ENCODE measurements at places on chromosomes 7 and 10.

DNA sequence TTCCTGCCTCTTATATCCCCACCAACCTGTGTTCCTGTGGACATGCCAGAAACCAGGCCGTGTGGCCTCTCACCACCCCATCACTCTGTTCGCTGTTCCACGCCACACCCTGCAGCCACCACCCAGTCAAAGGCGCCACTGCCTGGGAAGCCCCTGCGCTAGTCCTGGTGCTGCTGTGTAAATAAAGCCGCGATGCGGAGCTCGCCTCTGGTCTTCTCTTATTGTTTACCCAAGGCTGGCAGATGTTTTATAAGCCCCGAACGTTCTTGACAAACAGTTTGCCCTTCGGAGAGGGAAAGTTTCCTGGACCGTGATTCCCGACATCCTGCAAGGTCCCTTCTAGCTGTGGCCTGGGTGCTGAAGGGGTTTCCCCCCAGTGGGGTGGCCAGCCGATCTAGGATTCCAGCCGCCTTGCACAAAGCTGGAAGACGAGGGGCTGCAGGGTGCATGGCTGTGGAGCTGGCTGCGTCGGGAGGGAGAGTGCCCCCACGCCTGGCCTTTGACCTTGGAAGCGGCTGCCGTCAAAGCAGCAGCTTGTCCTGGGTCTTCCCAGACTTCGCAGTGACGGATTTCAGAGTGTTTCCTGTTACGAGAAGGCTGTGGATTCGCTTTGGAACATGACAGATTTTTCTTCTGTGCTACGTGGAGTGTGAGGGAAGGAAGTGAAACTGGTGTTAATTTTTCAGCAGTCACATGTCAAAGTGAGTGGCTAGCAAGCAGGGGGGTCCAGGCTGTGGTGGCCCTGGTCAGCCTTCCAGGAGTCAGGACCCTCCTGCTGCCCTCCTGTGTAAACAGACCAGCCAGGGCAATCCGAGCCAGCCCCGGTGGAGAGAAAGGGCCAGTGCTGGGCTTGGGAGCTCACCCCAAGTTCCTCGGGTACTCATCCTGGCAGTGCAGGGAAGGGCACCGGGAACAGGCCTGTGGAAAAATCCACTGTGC, 61.6 kb downstream of the LHPP start:
- DNase-seq, result no peak

GRCh38 chr7:152196391-152196790, 170.9 kb downstream of the GALNT11 start:
- no peak for DNase-seq

DNA sequence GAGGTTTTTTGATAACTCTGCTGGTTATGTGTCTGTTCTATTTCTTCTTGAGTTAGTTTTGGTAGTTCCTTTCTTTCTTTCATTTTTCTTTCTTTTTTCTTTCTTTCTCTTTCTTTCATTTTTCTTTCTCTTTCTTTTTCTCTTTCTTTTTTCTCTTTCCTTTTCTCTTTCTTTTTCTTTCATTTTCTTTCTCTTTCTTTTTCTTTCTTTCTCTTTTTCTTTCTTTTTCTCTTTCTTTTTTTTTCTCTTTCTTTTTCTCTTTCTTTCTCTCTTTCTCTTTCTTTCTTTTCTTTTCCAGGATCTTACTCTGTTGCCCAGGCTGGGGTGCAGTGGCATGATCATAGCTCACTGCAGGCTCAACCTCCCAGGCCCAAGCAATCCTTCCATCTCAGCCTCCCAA, 20.4 kb upstream of the RHBDD2 start:
- DNase-seq, result no peak

GRCh38 chr10:89664203-89664602, 19.2 kb upstream of the PANK1 start:
- DNase-seq, result no peak

DNA sequence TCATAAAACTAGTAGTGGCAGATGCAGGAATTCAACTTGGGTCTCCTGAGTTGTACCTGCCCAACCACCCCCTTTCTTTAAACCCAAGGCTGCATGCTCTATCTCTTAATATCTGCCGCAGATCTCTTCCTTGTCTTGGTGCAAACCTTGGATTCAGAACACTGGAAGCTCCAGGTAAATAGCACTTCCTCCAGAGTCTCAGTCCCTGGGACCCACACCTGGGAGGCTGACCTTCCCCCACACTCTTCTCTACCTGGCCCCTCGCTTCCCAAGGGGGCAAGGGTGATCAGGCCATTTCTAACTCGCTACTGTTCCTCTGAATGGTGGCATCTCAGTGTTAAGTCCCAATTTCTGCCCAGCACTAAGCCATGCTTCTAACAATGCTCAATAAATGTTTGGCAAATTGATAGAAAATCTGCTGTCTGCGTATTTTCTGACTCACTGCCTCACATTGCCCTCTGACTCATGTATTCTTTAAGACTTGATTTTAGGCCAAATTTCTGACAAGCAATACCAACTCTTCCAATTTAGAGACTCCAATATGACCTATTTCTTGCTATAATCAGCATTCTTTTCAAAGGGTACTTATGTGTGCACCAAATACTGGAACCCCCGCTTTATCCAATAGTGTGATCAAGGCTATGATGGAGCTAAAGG, 68.0 kb upstream of the PPP1R3C start:
- peak; percentile 74 for DNase-seq

DNA sequence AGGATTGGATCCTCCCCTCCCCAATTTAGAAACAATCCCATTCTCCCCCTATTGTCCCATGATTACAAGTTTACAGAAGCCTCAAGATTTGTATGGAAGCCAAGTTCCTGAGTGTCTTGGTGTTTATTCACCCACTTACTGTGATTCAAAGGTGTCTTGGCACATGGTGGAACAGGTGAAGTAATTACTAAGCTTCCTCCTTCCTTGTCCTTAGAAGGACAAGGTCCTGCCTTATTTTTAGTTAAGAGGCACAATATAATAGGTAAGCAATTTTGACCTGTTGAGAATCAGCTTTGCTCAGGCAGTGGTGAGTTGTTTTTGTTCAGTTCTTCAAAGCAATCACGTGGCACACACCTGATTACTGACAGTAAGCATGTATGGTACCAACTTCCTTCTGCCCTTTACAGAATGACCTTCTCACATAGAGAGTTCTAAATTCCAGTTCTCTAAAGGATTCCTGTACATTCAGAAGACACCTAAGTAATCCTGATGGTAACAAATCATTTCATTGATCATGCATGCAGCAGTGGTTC, 60.7 kb upstream of the SLC13A1 start:
- DNase-seq, result no peak

All from fibroblast of skin of right biceps (primary cell).